ENCODE measurements at places on chromosomes 5 and 9. TPM values are rescaled to one million over a fixed set of nuclear protein-coding genes. Genes with fewer than 3 reads are reported as not detected.

- peak overlapping the region; percentile 94 for H3K27ac ChIP-seq
- H3K36me3 ChIP-seq = no peaks in the 10 kb centered on the region
- H3K4me1 ChIP-seq = peaks cover 19% of the 10 kb centered on the region
These were observed 50.1 kb upstream of the PWWP2A start for GRCh38 chr5:160169326-160169725.

- H3K36me3 ChIP-seq = no peaks in the 10 kb centered on the region
- DNase-seq = no peak
- H3K4me1 ChIP-seq = peaks cover 17% of the 10 kb centered on the region
- H3K4me3 ChIP-seq = no peak overlapping the region
- H3K27me3 ChIP-seq = no peaks in the 10 kb centered on the region
These were observed 54.4 kb downstream of the ITGA1 start for GRCh38 chr5:52842111-52842510.

DNA sequence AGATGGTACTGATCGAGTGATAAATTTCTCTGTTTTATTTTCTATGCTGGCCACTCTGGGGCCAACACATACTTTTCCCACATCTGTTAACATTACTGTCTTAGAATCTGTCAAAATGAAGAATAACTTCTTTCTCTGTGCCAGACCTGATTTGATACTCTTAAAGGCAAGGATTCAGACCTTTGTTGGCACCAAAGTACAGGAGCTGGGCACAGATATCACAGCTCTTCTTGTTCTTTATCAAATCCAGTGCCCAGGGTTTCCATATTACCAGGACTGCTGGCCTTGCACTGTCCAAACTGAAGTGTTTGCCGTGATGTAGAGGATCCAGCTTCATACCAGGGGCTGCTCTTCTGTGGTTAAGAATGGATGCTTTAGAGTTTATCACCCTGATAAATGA, 20.9 kb downstream of the ZNF474 start:
- H3K27ac ChIP-seq = no peak overlapping the region
- no peak for DNase-seq
- no peak overlapping the region for H3K4me3 ChIP-seq
- H3K4me1 ChIP-seq = peaks cover 20% of the 10 kb centered on the region

GPR151 gene
- not detected for total RNA-seq

- peak; percentile 98 for DNase-seq
- H3K27ac ChIP-seq = peak overlapping the region; percentile 86
- no peaks in the 10 kb centered on the region for H3K27me3 ChIP-seq
- H3K4me1 ChIP-seq = peaks cover 11% of the 10 kb centered on the region
- H3K36me3 ChIP-seq = no peaks in the 10 kb centered on the region
These were observed 1.1 kb upstream of the TRIM41 start for GRCh38 chr5:181221792-181222629.

DNA sequence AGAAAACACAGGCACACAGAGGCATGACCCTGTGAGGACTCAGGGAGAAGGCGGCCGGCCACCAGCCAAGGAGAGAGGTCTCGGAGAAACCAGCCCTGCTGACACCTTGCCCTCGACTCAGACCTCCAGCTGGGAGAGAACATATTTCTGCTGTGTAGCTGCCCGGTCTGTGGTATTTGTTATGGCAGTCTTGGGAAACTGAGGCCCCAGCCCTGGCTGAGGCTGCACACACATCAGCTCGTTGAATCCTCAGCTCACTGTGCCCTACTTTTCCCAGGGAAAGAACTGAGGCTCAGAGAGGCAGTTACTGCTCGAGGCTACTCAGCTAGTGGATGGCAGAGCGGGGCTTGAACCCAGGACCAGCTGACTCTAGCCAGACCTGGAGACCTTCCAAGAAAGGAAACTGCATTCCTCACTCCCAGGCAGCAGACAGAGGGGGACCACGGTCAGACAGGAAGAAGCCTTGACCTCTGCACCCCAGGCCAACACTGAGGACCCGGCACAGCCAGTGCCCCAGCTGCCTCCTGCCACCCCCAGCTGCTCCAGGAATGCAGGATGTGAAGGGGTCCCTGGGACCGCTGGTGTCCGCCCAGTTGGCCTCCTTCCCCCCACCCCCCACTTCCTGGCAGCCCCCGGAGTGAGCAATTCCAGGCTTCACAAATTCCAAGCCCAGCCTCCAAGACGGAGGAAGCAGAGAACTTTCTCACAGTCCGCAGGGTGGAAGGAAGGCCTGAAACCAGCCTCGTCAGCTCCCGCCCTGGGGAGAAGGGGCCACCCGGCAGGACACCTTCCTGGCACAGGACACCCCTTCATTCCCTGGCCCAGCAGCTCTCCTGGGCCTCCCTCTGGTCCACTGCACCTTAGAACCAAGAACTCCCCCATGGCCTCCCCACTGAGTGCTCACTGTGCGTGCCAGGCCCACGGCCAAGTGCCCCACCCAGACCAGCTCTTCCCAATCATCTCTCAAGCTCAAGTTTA, 69.9 kb downstream of the LRSAM1 start:
- no peak overlapping the region for H3K4me3 ChIP-seq
- H3K27me3 ChIP-seq = no peaks in the 10 kb centered on the region
- peak; percentile 91 for DNase-seq
- peaks cover 52% of the 10 kb centered on the region for H3K36me3 ChIP-seq

EPB41L4B gene
- total RNA-seq = 1.5 TPM

GRCh38 chr9:77802064-77802463, 153.9 kb upstream of the GNA14 start:
- no peaks in the 10 kb centered on the region for H3K36me3 ChIP-seq
- no peak for DNase-seq
- no peaks in the 10 kb centered on the region for H3K4me1 ChIP-seq
- H3K27me3 ChIP-seq = no peaks in the 10 kb centered on the region
- no peak overlapping the region for H3K27ac ChIP-seq
- H3K4me3 ChIP-seq = no peak overlapping the region

DNA sequence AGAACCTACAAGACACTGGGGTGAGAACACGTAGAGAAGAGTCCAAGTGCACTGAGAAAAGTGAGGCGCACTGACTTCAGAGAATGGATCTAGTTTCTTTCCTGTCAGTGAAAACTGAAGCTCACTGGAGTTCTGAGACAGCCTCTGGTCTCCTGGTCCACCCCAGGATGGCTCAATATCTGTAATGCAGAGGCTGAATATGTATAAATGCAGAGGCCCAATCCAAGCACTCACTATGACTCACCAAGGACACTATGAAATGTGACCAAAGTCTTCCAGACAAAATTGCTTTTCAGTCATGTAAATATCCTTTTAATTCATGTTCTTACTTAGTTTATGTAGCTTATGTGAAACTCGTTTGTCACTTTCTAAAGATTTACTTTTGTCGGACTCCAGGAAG, 53.8 kb downstream of the NFIB start:
- no peak overlapping the region for H3K27ac ChIP-seq
- no peaks in the 10 kb centered on the region for H3K36me3 ChIP-seq
- H3K27me3 ChIP-seq = no peaks in the 10 kb centered on the region
- DNase-seq = no peak
- peaks cover 4% of the 10 kb centered on the region for H3K4me1 ChIP-seq

DNA sequence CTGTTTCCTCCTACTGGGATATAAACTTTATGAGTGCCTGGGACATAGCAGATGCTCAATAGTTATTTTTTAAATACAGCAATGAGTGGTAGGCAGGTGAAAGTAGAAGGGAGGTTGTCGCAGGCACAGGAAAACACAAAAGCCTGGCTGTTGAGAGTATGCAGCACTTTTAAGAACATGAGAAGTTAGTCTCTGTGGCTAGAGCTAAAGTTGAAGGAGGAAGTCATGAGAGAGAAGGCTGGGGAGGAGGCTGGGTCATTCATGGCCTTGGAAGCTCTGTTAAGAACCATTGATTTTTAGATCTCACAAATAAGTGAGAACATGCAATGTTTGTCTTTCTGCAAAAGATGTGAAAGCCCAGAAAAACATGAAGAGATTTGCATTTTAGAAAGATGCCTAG, 126.7 kb downstream of the PRKACG start:
- H3K36me3 ChIP-seq = no peaks in the 10 kb centered on the region
- H3K27me3 ChIP-seq = no peaks in the 10 kb centered on the region
- no peaks in the 10 kb centered on the region for H3K4me1 ChIP-seq
- no peak overlapping the region for H3K27ac ChIP-seq
- DNase-seq = no peak
- no peak overlapping the region for H3K4me3 ChIP-seq

GRCh38 chr5:34550247-34550646, 105.9 kb upstream of the RAI14 start:
- H3K27me3 ChIP-seq = no peaks in the 10 kb centered on the region
- no peaks in the 10 kb centered on the region for H3K4me1 ChIP-seq
- H3K36me3 ChIP-seq = no peaks in the 10 kb centered on the region
- no peak overlapping the region for H3K4me3 ChIP-seq

DNA sequence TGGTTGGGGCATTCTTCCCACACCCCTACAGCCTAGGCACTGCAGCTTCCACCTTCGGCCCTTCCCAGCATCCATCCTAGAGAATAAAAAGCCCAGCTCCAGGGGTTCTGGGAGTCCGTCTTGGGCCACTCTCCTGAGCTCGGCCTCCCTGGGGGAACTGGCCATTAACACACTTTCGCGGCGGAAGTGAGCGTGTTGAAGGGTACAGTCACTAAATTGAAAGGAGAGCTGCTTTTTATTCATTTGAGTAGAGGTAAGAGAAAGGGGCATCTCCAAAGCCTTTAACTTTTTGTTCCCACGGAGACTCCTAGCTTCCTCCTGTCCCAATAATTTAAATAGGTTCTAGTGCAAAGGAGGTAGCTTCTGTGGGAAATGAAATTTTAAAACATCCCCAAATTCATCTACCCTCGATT, 31.0 kb upstream of the NFIB start:
- H3K4me3 ChIP-seq = no peak overlapping the region
- no peaks in the 10 kb centered on the region for H3K4me1 ChIP-seq
- peaks cover 72% of the 10 kb centered on the region for H3K27me3 ChIP-seq
- no peaks in the 10 kb centered on the region for H3K36me3 ChIP-seq

DNA sequence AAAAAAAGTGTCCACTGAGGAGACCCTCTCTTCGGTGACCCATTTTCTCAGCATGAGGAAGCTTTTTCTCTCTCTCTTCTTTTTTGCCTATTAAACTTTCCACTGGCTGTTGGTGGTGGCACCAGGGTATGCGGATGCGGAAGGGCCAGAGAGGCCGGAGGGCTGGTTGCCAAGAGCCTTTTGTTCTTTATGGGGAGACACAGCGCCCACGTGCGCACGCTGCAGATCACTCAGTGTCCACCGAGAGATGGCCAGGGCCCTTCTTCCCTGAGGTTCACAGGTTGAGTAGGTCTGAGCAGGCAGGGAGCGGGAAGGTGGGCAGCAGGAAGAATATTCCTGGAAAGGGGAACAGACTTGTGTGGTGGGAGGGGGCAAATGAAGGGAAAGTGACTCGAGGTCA, 69.1 kb downstream of the STK10 start:
- H3K27ac ChIP-seq = no peak overlapping the region
- H3K27me3 ChIP-seq = no peaks in the 10 kb centered on the region

HNRNPH1 gene
- total RNA-seq = 630 TPM

GRCh38 chr9:4303006-4303405, 3.1 kb upstream of the GLIS3 start:
- H3K4me1 ChIP-seq = peaks cover 8% of the 10 kb centered on the region
- DNase-seq = peak; percentile 49
- H3K27me3 ChIP-seq = no peaks in the 10 kb centered on the region
- H3K27ac ChIP-seq = no peak overlapping the region
- H3K4me3 ChIP-seq = no peak overlapping the region

DNA sequence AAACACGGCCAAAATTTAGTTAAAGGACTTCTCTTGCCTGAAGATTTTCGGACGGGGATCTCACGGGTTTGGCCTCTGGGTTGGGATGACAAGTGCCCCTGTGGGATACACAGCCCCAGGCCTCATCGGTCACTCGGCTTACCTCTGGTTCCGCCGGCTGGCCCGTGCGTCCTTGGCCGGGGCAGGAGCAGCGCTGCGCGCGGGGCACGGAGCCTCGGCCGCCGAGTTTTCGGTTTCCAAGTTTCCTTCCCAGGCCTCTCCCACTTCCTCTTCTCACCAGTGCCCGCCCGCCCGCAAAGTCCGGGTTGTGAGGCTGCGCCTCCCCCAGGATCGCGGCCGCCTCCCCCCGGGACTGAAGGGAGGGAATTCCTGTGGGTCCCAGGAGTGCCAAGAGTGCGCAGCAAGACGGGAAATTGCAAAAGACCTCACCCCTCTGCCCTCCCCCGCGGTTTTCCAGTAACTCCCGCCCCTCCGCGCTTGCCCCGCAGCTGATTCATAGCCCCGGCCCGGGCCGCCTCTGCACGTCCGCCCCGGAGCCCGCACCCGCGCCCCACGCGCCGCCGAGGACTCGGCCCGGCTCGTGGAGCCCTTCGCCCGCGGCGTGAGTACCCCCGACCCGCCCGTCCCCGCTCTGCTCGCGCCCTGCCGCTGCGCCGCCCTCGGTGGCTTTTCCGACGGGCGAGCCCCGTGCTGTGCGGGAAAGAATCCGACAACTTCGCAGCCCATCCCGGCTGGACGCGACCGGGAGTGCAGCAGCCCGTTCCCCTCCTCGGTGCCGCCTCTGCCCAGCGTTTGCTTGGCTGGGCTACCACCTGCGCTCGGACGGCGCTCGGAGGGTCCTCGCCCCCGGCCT, at the start of gene OSMR:
OSMR (plus strand) TSS at position 487 of the 853 bp plus-strand sequence. CDS start 23,033 bp downstream, outside the sequence.
- no peaks in the 10 kb centered on the region for H3K27me3 ChIP-seq
- peaks cover 5% of the 10 kb centered on the region for H3K36me3 ChIP-seq
- H3K27ac ChIP-seq = peak within 1 kb of the TSS; percentile 99

- no peaks in the 10 kb centered on the region for H3K36me3 ChIP-seq
- no peak overlapping the region for H3K27ac ChIP-seq
- no peaks in the 10 kb centered on the region for H3K4me1 ChIP-seq
- H3K27me3 ChIP-seq = peaks cover 3% of the 10 kb centered on the region
These were observed 38.9 kb upstream of the SLIT3 start for GRCh38 chr5:169339869-169340268.

GRCh38 chr5:130642461-130642860, 522.6 kb downstream of the HINT1 start:
- DNase-seq = no peak
- no peak overlapping the region for H3K27ac ChIP-seq
- no peak overlapping the region for H3K4me3 ChIP-seq
- no peaks in the 10 kb centered on the region for H3K27me3 ChIP-seq
- no peaks in the 10 kb centered on the region for H3K4me1 ChIP-seq

CDKN2A gene
- total RNA-seq = 10.8 TPM

- H3K4me3 ChIP-seq = peak overlapping the region; percentile 83
- peaks cover 9% of the 10 kb centered on the region for H3K36me3 ChIP-seq
- DNase-seq = peak; percentile 31
- peaks cover 6% of the 10 kb centered on the region for H3K4me1 ChIP-seq
- H3K27ac ChIP-seq = peak overlapping the region; percentile 69
These were observed 1.0 kb downstream of the EGR1 start for GRCh38 chr5:138466125-138466899.

NUTM2F gene
- not detected for total RNA-seq

- H3K27ac ChIP-seq = no peak overlapping the region
- peak; percentile 56 for DNase-seq
- H3K4me3 ChIP-seq = no peak overlapping the region
- H3K4me1 ChIP-seq = peaks cover 15% of the 10 kb centered on the region
- no peaks in the 10 kb centered on the region for H3K27me3 ChIP-seq
These were observed 52.7 kb downstream of the RXRA start for GRCh38 chr9:134378901-134379338.

DNA sequence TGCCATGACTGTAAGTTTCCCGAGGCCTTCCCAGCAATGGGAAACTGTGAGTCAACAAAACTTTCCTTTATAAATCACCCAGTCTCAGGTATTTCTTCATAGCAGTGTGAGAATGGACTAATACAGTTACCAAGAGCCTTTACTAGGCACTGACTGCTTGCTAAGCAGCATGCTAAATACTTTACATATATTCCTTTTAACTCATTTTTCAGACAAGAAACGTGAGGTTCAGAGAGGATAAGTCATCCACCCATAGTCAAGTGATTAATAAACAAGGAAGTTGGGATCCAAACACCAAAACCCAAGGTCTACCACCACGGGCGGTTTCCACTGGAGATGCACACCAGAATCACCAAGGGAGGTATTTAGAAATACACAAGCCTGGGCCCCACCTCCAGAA, 50.8 kb downstream of the GABBR2 start:
- no peak overlapping the region for H3K4me3 ChIP-seq
- H3K27me3 ChIP-seq = no peaks in the 10 kb centered on the region
- H3K36me3 ChIP-seq = no peaks in the 10 kb centered on the region
- DNase-seq = peak; percentile 18
- peaks cover 5% of the 10 kb centered on the region for H3K4me1 ChIP-seq

CLIC3 gene
- total RNA-seq = 3.5 TPM

TAF1L gene
- under 0.01 TPM for total RNA-seq
